ENCODE measurements at places on chromosomes 3 and 15.
A peak's percentile ranks its signal among the peaks of the same experiment; 100 is the strongest.

- peaks cover 22% of the 10 kb centered on the region for H3K4me1 ChIP-seq
- H3K36me3 ChIP-seq, result no peaks in the 10 kb centered on the region
- H3K4me3 ChIP-seq, result no peak overlapping the region
- no peak overlapping the region for H3K27ac ChIP-seq
- no peaks in the 10 kb centered on the region for H3K27me3 ChIP-seq
Observed at GRCh38 chr3:62134061-62134496, 239.3 kb downstream of the FEZF2 start.

- H3K27me3 ChIP-seq, result no peaks in the 10 kb centered on the region
- no peaks in the 10 kb centered on the region for H3K4me1 ChIP-seq
- H3K27ac ChIP-seq, result no peak overlapping the region
- no peak overlapping the region for H3K4me3 ChIP-seq
- no peaks in the 10 kb centered on the region for H3K36me3 ChIP-seq
Observed at GRCh38 chr3:126126811-126127431, 43.0 kb upstream of the SLC41A3 start.

DNA sequence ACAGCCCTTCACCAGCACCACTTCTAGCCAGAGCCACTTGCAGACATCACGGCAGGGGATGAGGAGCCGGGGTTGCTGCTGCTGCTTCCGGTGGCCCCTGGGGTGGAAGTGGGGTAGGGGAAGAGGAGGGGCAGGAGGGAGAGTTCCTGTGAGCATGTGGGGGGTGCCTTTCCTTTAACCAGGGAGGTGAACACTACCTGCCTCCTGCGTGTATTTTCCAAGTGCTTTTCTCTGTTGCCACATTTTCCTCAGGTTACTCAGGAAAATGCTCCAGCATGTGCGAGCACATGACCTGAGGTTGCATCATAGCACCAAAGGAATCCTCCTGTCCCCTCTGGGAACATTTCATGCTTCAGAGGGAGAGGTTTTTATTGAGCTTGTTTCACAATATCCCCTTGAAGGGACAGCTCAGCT lies 12.2 kb upstream of the SACM1L start:
- DNase-seq, result peak; percentile 89
- no peaks in the 10 kb centered on the region for H3K27me3 ChIP-seq
- H3K4me1 ChIP-seq, result peaks cover 3% of the 10 kb centered on the region
- peaks cover 20% of the 10 kb centered on the region for H3K36me3 ChIP-seq

GRCh38 chr3:168813225-168813802 lies 717.6 kb upstream of the GOLIM4 start:
- H3K4me3 ChIP-seq, result no peak overlapping the region
- no peak for DNase-seq
- no peaks in the 10 kb centered on the region for H3K36me3 ChIP-seq
- H3K27ac ChIP-seq, result no peak overlapping the region
- H3K27me3 ChIP-seq, result no peaks in the 10 kb centered on the region

Measured in sigmoid colon (tissue), 7 donors.